Fibroblast of upper back skin (primary cell): ENCODE measurements at places on chromosomes 12 and 14.

DNA sequence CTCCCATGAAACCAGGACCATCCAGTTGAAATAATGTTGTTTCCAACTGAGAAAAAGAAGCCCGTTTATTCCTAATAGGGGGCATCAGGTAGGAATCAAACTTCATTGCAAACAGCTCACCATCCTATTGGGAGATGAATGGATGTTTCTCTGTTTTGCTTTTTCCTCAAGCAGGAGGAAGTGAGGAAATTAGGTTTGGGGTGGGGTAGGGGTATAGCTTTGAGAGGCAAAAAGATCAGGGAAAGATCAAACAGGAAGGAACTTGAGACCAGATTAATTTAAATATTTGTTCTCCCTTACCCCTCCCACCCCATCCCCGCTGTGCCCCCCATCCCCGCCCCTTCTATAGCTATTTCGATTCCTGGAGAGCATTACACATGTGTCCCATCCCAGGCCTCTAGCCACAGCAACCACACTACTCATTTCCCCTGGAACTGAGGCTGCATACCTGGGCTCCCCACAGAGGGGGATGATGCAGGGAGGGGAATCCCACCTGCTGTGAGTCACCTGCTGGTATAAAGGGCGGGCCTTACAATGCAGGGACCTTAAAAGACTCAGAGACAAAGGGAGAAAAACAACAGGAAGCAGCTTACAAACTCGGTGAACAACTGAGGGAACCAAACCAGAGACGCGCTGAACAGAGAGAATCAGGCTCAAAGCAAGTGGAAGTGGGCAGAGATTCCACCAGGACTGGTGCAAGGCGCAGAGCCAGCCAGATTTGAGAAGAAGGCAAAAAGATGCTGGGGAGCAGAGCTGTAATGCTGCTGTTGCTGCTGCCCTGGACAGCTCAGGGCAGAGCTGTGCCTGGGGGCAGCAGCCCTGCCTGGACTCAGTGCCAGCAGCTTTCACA, at the start of gene IL23A:
TSS of gene IL23A (plus strand) at position 577 of the 850 bp plus-strand sequence. CDS start at position 738, 161 bp downstream.
- DNase-seq = peak; percentile 24

- DNase-seq = peak; percentile 61
Measured at GRCh38 chr14:32382704-32383103, 53.6 kb downstream of the AKAP6 start.

DNA sequence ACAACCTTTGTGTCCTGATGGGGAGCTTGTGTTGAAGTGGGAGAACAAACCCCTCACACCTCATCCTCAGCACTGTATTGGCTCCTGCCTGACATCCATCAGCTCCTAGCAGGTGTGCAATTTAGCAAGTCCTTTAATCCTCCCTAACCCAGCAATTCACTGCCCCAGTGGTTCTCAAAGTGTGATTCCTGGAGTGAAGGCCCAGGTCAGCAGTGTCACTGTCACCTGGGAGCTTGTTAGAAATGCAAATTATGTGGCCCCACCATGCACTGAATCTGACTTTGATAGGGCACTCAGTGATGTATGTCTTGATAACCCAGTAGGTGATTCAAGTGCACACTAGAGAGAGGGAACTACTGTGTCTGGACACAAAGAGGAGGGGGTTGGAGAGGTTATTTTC, 133.6 kb downstream of the FGD4 start:
- no peak for DNase-seq

- no peak for DNase-seq
Measured at GRCh38 chr14:88063811-88064210, 58.9 kb downstream of the GPR65 start.

GRCh38 chr12:129152351-129153104, 299.2 kb downstream of the GLT1D1 start:
- DNase-seq = no peak

- DNase-seq = no peak
Measured at GRCh38 chr12:103546959-103547358, 40.1 kb upstream of the STAB2 start.

GRCh38 chr12:10205220-10205807, 7.4 kb upstream of the GABARAPL1 start:
- DNase-seq = peak; percentile 34

DNA sequence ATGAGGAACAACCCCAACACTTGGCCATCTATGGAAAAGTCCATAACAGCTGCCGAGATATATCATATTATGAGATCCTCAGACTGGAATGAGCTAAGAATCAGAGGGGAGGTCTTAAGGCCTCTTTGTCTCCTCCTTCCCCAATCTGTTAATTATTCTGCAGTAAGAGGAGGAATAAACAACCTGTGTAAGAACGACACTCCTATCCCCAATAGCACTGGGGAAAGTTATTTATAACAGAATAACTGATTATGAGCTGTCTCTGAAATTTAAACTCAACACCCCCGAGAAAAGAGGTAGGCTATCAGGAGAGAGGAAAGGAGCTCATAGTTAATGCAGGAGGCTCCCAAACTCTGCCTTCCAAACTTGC, 68.0 kb downstream of the NIN start:
- DNase-seq = no peak

GRCh38 chr14:59483363-59483762, 845 bp downstream of the L3HYPDH start:
- DNase-seq = peak; percentile 85

- DNase-seq = no peak
Measured at GRCh38 chr12:130713581-130713991, 2.5 kb downstream of the RIMBP2 start.

DNA sequence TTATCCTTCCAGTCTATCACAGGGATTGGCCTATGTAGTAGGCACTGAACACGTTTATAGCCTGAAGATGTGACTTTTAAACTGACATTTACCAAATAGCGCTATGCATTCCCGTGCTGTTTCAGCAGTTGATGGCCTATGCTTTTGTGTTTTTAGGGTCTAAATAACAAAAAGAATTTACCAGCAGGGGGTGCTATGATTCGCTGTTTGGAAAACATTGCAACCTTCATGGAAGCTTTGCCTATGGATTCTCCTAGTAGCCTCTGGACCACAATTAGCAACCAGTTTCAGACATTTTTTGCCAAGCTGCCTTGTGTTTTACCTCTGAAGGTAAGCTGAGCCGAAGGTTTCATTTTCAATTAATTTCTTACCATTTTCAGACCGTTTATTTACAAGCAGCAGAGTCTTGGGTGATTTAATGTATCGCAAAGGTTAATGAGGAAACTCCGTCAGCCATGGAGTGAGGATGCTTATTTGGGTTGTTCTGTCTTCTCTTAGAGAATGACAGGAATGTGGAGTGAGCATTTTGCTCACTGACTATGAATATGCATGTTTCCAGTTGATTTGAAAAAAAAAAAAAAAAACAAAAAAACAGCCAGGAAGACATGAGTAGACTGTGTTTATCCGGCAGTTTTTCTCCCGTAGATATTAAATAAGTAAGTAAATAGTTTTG, 133.1 kb downstream of the PRIMA1 start:
- peak; percentile 41 for DNase-seq

DNA sequence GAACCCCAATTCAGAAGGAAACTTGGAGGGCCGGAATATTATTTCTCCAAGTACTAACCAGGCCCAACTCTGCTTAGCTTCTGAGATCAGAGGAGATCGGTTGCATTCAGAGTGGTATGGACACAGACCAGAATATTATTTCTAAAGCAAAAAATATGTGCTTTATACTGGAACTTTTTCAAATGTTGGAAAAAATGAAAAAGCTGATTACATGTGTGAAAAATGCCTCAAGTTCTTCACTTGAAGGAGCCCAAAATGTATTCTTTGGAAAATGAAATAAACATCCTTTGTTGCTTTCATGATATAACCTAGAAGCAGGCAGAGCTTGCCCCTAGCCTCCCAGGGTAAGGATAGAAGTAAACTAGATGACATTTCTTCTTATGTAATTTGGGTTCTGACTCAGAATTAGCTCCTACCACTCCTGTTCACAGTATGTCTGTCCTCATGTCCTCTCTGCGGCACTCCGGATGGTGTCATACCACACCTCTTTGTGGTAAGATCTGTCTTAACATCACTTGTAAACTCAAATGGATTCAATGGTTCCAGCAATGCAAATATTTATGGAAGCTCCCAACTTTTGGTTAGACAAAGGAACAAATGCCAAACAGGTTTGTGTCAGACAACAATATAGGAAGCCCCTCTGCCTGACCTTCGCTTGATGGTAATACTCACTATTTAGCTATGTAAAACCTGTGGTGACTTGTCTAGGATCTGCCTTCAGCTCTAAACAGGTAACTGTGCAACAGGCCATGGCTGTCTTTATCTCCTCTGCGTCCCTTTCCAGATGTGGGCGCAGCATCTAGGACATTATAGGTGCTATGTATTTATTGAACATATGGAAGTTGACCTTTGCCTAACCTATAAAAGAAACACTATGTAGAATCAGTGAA, 178.5 kb downstream of the SSPN start:
- DNase-seq = no peak

GRCh38 chr12:51593539-51593938, 2.5 kb downstream of the SCN8A start:
- peak; percentile 74 for DNase-seq

DNA sequence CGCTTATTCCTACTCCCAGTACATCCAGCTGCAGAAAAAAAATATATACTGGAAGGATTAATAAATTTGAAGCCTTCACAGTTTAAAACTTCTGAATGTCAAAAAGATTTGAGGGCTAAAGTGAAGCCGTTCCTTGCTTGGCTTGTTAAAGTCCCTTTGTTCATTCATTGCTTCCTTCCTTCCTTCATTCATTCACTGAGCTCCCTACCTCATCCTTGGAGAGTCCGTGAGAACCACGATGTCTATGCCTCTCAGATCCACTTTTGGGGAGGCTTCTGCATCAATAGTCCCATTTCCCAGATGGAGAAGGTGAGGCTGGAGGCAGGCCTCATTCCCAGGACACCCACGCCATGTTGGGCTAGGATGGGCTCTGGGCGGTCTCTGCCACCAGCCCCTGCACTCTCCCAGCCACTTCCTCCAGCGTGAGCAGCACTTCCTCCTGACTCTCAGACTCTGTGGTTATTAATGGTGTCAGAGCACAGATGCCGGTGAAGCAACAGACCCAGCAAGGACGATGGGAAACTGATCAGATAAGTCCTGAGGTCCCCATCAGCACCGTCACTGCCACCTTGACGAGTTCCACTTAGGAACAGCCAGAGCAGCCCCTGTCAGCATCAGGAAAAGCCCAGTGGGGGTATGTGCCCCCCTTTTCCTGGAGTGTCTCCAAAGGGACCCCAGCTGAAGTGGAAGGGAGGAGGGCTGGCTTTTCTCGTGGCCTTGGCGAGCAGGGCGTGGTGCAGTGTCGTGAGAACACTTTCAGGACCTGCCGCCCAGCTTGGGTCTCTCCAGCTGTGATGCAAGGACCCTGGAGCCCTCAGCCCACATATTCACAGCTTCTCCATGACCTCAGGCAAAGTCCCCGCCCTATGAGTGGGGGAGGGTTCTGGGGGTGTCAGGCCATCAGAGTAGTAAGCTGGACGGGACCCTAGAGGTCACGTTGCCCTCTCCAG, 21.2 kb downstream of the ASB2 start:
- DNase-seq = no peak

GRCh38 chr14:88470542-88471440, 84.0 kb downstream of the PTPN21 start:
- DNase-seq = peak; percentile 21

GRCh38 chr12:28248555-28249145, 58.4 kb downstream of the CCDC91 start:
- no peak for DNase-seq

GRCh38 chr12:116697716-116698115, 40.2 kb downstream of the SPRING1 start:
- no peak for DNase-seq

DNA sequence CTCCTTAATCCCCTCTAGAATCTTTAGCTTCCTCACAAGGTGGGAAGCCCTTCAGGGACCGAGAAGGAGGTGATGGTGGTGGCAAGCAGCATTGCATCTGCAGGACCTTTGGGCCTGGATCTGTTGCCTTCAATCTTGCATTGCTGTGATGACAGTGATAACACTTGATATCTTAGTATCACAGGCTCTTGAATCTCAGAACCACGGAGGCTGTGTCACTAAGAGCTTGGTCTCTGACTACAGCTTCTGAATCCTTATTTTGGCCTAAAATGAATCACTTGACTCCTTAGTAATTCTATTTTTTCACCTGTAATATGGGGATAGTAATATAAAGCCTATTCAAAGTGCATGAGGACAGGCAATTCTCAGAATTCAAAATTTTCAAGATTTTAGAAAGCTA, 8.9 kb upstream of the AMN1 start:
- no peak for DNase-seq

- DNase-seq = peak; percentile 7
Measured at GRCh38 chr14:33842299-33842698, 108.6 kb downstream of the EGLN3 start.

DNA sequence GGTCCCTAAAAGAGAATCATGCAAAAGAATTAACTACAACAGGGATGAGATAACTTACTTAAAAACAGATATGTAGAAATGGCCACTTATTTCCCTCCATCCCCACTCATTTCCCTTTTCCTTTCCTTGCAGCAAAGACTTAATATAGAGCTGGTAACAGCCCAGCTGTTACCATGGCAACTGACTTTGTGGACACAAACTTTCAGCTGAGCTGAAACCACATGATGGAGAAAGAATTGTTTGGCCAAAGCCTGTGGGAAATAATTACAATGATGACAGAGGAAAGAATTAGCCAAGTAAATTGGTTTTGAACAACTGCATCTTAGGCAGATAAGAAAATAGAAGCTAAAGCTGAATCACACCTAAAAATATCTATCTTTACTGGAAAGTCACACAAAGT, 364.9 kb downstream of the GALC start:
- peak; percentile 95 for DNase-seq

- peak; percentile 95 for DNase-seq
Measured at GRCh38 chr12:106080041-106080790, 58.5 kb downstream of the NUAK1 start.

DNA sequence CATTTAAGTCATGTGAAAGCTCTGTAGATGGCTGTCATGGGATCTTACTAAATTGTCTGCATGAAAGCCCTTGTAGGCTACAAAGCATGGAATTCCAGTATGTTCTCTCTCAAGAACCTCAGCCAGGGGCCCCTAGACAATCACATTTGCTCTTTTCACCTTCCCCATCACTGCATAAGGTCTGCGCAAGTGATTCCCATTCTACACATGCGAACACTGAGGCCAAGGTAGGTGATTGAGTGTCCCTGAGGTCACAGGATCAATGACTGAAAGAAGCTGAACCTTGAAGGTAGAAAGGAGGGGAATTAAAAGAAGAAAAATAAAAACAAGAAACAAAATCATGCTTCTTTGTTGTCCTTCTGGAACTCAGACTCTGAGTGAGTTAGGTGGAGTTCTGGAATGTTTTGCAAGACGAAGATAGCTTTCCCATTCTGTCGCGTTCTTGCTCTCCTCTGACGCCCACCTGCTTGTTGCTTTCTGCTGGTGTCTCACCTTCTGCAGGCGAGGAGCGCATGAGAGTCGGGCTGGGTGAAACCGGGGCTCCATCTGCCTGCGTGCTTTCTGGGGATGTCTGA, 79.9 kb downstream of the SPRING1 start:
- no peak for DNase-seq

DNA sequence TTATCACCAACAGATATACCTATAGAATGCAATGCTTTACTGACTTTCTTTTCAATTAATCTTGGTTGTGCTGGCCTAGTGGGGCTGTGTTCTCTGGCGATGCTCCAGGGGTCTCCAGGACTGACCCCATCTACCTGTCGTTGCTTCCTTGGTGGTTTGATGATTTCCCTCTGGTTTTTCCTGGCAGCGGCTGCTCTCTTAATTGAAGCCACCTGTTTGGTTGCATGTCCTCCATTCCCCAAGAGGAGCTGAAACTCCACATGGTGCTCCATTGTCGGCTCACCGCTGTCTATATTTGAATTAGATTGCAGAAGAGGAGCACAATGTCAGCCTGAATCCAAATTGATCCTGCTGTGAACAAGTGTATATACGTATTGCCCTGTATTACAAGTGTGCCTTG, 7.1 kb upstream of the IFNG-AS1 start:
- peak; percentile 86 for DNase-seq
